Stimulated activated CD4-positive, alpha-beta T cell treated with anti-CD3 and anti-CD28 coated beads, TNF-alpha, amount 100 ng/mL, for 1 hour (primary cell): ENCODE measurements at places on chromosomes 7 and 10.
A peak's percentile ranks its signal among the peaks of the same experiment; 100 is the strongest.

- no peak for DNase-seq
Observed at GRCh38 chr7:32921896-32922295, 30.3 kb upstream of the KBTBD2 start.

- DNase-seq = no peak
Observed at GRCh38 chr10:98193037-98193436, 58.6 kb downstream of the R3HCC1L start.

GRCh38 chr10:23980094-23980493 lies 228.8 kb upstream of the KIAA1217 start:
- no peak for DNase-seq

DNA sequence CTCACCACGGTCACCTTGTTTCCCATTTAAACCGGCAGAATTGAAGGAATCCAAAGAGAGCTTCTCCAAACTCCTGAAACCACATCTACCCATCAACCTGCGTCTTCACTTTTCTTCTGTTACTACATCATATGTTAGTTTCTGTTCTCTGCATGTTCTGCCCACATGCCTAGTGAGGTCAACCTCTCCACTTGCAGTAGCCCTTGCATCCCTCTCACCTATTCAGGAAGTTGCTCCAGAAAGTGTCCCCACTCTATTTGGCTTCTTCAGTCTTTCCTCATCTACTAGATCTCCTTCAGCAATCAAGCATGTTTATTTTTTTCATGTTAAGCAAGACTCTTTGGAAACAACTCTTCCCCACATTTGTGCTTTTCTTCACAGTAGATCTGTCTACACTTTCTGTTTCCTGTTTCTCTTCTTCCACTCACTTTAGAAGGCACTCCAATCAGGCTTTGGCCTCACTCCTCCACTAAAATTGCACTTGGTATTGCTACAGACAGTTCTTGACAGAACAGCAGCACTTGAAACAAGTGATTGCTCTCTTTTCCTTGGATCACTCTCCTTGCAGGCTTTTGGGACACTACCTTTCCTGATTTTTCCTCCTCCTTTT lies 7.5 kb downstream of the SAMD9L start:
- no peak for DNase-seq

GRCh38 chr10:12943425-12943824 lies 58.1 kb downstream of the CCDC3 start:
- DNase-seq = no peak

DNA sequence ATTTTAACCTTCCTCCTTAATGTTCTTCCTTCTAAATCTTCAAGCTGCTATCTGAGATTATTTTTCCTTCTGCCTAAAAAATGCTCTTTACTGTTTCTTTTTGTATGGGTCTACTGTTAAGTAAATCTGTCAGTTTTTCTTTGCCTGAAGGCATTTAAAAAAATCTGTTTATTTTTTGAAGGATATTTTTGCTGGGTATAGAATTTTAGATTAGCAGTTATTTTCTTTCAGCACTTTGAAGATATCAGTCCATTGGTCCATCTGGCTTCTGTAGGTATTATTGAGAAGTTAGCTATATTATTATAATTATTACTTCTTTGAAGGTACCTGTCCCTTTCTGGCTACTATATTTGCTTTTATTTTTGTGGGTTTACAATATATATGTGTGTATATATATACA lies 171.4 kb downstream of the BBS9 start:
- DNase-seq = no peak

DNA sequence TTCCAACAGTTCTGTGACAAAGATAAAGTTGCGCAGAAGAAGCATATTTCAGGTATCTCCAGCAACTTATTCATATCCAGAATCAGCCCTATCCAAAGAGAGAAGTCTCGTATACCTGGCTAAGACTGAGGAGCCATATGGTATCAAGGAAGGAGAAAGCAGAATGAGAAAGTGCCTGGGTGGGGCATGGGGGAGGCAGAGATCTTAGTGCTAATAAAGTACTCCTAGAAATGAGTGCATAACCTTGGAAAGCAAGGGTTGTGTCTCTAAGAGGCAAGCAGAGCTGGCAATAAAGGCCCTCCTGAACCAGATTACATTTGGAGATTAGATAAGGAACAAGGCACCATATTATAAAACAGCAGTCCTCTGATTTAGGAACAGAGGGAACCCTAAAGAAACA lies 12.7 kb downstream of the TASOR2 start:
- no peak for DNase-seq

DNA sequence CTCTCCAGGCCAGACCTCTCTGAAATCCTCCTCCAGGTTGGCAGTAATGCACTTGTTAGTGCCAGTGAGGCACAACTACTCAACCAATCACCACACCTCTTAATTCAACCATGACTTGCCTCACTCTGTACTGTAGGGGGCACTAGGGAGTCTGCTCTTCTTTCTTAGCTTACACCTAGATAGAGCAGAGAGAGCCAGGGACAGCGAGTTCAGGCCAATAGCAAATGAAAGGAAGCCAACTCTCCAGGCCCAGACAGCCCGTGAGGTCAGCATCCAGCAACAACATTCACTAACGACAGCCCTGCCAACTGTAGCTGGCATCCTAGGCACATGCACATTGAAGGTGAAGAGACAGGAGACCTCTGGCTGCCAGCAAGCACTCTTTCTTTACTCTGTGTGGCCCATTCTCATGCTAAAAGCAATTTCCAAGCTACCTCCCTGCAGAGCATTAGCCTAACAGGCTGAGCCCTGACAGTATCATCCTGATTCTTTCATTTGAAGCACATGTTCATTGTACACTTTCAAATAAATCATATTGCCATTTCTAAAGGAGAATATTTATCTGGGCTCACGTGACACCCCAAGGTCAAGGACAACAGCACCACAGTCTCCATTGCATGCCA lies 136.3 kb downstream of the DPY19L1 start:
- DNase-seq = no peak

DNA sequence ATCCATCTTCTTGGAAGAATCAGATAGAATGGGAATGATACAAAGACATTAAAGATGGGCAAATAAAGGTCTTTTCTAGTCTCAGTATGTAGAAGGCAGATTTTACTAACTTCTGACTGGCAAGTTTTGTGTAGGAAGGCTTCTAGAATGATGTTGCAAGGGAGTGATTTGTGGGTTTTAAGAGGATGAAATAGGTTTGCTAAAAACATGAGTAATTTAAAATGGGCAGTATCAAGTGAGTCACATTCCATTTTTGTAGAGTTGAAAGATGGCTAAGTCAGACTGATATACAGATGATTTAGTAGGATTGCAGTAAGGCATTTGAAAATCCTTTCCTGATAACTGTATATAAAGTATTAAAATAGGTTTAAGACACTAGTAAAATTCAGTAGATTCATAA lies 777.4 kb downstream of the SORCS1 start:
- DNase-seq = no peak

DNA sequence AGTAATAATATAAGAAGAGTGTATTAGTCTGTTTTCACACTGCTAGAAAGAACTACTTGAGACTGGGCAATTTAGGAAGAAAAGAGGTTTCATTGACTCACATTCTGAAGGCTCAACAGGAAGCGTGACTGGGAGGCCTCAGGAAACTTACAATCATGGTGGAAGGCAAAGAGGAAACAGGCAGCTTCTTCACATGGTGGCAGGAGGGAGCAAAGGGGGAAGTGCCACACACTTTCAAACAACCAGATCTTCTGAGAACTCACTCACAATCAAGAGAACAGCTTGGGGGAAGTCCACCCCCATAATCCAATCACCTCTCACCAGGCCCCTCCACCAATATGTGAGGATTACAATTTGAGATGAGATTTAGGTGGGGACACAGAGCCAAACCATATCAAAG lies 212.5 kb upstream of the HDAC9 start:
- DNase-seq = no peak

DNA sequence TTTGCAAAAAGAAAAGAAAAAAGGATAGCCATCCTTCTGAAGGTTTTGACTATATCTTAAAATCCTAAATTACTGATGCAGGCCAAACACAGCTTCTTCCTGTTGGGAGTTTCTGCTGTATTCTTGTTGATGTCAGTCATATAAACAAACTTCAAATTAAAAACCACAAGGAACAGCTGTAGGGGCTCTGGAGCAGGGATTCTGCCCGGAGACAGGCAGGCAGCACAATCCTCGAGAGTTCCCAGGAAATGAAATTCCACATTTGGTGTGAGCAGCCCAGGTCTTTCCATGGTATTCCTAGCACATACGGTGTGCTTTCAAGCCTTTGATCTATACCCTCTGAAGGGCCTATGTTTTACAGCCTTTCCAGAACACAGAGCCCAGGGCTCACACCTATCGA lies 43.2 kb downstream of the INSYN2A start:
- DNase-seq = no peak

DNA sequence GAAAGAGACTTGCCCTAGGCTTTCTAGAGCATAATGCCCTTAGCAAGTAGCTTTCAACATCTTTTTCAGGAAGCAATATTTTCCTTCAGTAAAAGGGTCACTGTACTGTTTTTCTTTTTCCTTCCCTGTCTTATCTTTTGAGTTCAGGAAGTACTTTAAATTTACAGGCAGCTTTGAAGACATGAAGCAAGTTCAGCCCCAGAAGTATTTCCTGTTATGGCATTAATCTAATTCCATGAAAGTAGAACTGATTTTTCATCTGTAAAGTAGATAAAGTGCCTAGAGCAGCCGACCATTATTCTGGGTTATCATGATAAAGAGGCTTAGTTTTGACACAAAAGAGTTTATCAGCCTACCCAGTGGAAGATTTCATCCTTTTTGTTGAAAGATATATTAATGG lies 288.2 kb downstream of the ADK start:
- no peak for DNase-seq

GRCh38 chr10:96502561-96503282 lies 11.0 kb downstream of the TLL2 start:
- no peak for DNase-seq

- no peak for DNase-seq
Observed at GRCh38 chr10:84539216-84539615, 210.8 kb downstream of the CCSER2 start.

GRCh38 chr10:3865565-3865964 lies 80.6 kb upstream of the KLF6 start:
- no peak for DNase-seq

- no peak for DNase-seq
Observed at GRCh38 chr10:22851865-22852239, 76.0 kb upstream of the ARMC3 start.

- no peak for DNase-seq
Observed at GRCh38 chr10:88499569-88500470, 83.3 kb downstream of the RNLS start.

DNA sequence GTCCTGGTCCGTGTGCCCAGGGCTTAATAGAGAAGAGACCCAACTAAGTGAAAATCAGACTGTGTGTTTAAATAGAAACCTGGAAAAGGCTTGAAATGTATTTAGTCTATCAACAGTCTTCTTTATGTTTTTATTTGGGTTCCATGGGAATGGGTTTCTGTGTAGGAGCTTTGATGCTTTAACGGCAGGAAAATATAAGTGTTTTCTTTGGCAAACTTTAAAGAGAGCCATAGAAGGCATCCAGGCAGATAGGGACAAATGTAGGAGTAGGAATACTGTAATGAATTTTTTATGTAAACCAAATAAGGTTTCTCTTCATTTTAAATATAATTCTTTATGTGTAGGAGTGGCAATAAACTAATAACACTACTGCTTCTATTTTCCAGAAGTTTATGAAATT lies 989.0 kb downstream of the GATA3 start:
- no peak for DNase-seq

- no peak for DNase-seq
Observed at GRCh38 chr10:86017841-86018734, 348.5 kb downstream of the GRID1 start.

- no peak for DNase-seq
Observed at GRCh38 chr7:157189405-157189804, 50.7 kb downstream of the UBE3C start.

DNA sequence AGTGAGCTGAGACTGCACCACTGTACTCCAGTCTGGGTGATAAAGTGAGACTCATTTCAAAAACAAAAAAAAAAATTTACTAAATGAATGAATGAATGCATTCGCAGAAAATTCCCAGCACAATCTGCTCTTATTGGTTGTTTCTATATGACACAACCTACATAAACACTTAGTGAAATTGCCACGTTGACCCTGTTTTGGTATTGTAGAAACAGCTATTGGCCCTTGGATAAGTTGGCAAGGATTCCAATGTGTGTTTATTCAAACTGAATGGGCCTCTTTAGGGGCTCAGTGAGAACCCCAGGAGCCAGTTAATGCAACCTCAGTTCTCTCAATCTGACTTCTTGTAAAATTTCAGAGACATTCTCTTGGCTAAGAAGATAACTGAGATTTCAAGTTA lies 66.0 kb downstream of the HHEX start:
- DNase-seq = no peak

GRCh38 chr7:31014826-31015225 lies 37.3 kb upstream of the ADCYAP1R1 start:
- no peak for DNase-seq

DNA sequence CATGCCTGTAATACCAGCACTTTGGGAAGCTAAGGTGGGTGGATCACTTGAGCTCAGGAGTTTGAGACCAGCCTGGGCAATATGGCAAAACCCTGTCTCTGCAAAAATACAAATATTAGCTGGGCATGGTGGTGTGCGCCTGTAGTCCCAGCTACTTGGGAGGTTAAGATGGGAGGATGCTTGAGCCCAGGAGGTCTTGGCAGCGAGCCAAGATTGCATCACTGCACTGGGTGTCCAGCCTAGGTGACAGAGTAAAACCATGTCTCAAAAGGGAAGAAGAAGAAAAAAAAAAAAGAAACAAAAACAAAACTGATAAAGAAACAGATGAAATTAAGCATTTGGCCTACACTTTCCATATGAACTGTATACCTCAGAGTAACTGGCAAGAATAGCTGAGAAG lies 319.2 kb downstream of the PARD3 start:
- no peak for DNase-seq

DNA sequence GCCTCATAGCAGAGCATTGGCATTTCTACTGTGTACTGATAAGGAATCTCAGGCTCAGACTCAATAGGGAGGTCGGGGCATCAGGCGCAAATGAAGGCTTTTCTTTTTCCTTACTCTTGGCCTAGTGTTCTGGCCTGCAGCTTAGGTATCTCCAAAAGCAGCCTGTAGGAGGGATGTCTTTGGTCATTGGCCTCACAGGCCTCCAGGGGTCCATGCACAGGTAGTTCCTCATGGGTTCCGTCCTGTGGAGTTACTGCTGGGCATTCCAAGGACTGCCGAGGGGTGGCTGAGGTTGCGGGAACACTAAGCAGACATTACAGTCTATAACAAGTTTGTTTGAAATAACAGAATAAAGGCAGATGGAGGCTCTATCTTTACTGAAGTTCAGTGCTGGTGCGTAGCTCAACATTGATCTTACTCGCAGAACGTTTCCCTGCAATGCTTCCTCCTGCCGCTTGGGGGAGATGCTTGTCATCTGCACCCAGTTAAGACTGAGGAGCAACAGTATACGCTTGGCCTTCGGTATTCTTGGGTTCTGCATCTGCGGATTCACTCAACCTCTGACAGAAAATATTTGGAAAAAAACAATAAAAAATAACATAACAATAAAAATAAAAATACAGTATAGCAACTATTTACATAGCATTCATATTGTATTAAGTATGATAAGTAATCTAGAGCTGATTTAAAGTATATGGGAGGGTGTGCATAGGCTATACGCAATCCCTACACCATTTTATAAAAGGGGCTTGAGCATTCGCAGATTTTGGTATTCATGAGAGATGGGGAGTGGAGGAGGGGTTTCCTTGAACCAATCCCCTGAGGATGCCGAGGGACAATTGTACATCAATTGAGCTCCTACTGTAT lies 58.9 kb downstream of the SH2D4B start:
- DNase-seq = peak; percentile 10

- no peak for DNase-seq
Observed at GRCh38 chr10:128032466-128032865, 93.8 kb downstream of the MKI67 start.
